ENCODE measurements at places on chromosomes 16 and 17. TPM values are rescaled to one million over a fixed set of nuclear protein-coding genes. Genes with fewer than 3 reads are reported as not detected.
A peak's percentile ranks its signal among the peaks of the same experiment; 100 is the strongest.

Gene KRTAP9-8
- total RNA-seq = not detected

GRCh38 chr17:42180922-42181850, at the start of gene KCNH4:
Gene KCNH4 (minus strand): TSS chr17:42181142. CDS start chr17:42180945, 197 bp downstream.
- peaks cover 19% of the 10 kb centered on the region for H3K4me1 ChIP-seq
- DNase-seq = no peak
- no peak within 1 kb of the TSS for H3K4me3 ChIP-seq
- H3K27me3 ChIP-seq = peaks cover 22% of the 10 kb centered on the region
- no peak within 1 kb of the TSS for H3K27ac ChIP-seq
- no peaks in the 10 kb centered on the region for H3K36me3 ChIP-seq

GRCh38 chr17:27624539-27624938, 6.4 kb upstream of the LGALS9 start:
- no peaks in the 10 kb centered on the region for H3K27me3 ChIP-seq
- no peaks in the 10 kb centered on the region for H3K4me1 ChIP-seq
- no peaks in the 10 kb centered on the region for H3K36me3 ChIP-seq
- H3K27ac ChIP-seq = no peak overlapping the region
- DNase-seq = no peak

Gene MYH1
- not detected for total RNA-seq

- H3K4me3 ChIP-seq = no peak overlapping the region
- H3K36me3 ChIP-seq = peaks cover 9% of the 10 kb centered on the region
- H3K27ac ChIP-seq = no peak overlapping the region
- no peaks in the 10 kb centered on the region for H3K27me3 ChIP-seq
- no peaks in the 10 kb centered on the region for H3K4me1 ChIP-seq
Measured at GRCh38 chr17:67105213-67105612, 60.9 kb downstream of the CACNG1 start.

Gene SMYD4
- total RNA-seq = 23.3 TPM

GRCh38 chr17:63950940-63951907, 19.1 kb upstream of the CD79B start:
- H3K4me3 ChIP-seq = no peak overlapping the region
- H3K27ac ChIP-seq = no peak overlapping the region
- no peaks in the 10 kb centered on the region for H3K27me3 ChIP-seq
- no peaks in the 10 kb centered on the region for H3K4me1 ChIP-seq
- DNase-seq = peak; percentile 50

- H3K27ac ChIP-seq = no peak overlapping the region
- H3K4me1 ChIP-seq = no peaks in the 10 kb centered on the region
- no peaks in the 10 kb centered on the region for H3K27me3 ChIP-seq
- no peak for DNase-seq
Measured at GRCh38 chr17:64413513-64413912, 22.9 kb upstream of the PECAM1 start.

GRCh38 chr17:8687737-8688466, 56.7 kb downstream of the CCDC42 start:
- no peaks in the 10 kb centered on the region for H3K4me1 ChIP-seq
- no peak for DNase-seq
- no peak overlapping the region for H3K27ac ChIP-seq

DNA sequence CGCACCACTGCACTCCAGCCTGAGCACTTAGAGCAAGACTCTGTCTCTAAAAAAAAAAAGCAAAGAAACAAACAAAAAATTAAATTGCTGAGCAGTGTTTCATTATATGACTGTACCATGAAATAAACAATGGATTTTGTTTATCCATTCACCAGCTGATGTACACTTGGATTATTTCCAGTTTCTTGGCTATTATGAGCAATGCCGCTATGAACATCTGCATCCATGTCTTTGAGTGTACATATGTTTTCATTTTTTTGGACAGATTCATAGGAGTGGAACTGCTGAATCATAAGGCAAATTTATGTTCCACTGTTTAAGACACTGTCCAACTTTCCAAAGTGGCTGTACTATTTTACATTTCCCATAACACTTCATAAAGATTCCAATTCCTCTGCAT, 8.0 kb downstream of the RNF157 start:
- no peaks in the 10 kb centered on the region for H3K36me3 ChIP-seq
- H3K27me3 ChIP-seq = no peaks in the 10 kb centered on the region
- no peaks in the 10 kb centered on the region for H3K4me1 ChIP-seq
- no peak for DNase-seq

GRCh38 chr17:45677770-45678169, 106.3 kb upstream of the CRHR1 start:
- H3K36me3 ChIP-seq = no peaks in the 10 kb centered on the region
- DNase-seq = no peak

GRCh38 chr17:3812771-3813170, 11.8 kb upstream of the ITGAE start:
- no peaks in the 10 kb centered on the region for H3K27me3 ChIP-seq
- H3K4me3 ChIP-seq = no peak overlapping the region
- H3K27ac ChIP-seq = no peak overlapping the region
- H3K4me1 ChIP-seq = peaks cover 8% of the 10 kb centered on the region
- DNase-seq = no peak

Gene CDH8
- not detected for total RNA-seq

- H3K27me3 ChIP-seq = no peaks in the 10 kb centered on the region
- peaks cover 6% of the 10 kb centered on the region for H3K4me1 ChIP-seq
- no peak overlapping the region for H3K4me3 ChIP-seq
- no peak overlapping the region for H3K27ac ChIP-seq
- no peaks in the 10 kb centered on the region for H3K36me3 ChIP-seq
- DNase-seq = no peak
Measured at GRCh38 chr16:54414671-54415070, 128.1 kb upstream of the IRX3 start.

GRCh38 chr16:31439519-31439918, 3.1 kb downstream of the ZNF843 start:
- no peaks in the 10 kb centered on the region for H3K4me1 ChIP-seq
- H3K27me3 ChIP-seq = no peaks in the 10 kb centered on the region
- H3K36me3 ChIP-seq = no peaks in the 10 kb centered on the region

Gene KRT33B
- total RNA-seq = not detected

- 0 out of 2 replicates have a peak, but pooled peaks cover 6% of the 10 kb centered on the region for H3K36me3 ChIP-seq
- H3K27ac ChIP-seq = no peak overlapping the region
- no peak for DNase-seq
- no peaks in the 10 kb centered on the region for H3K27me3 ChIP-seq
Measured at GRCh38 chr17:17576772-17577234, 14.7 kb downstream of the PEMT start.

Gene SPATA32
- 0.48 TPM for total RNA-seq

GRCh38 chr16:79677799-79678530, 77.4 kb upstream of the MAF start:
- no peak overlapping the region for H3K27ac ChIP-seq
- H3K4me1 ChIP-seq = no peaks in the 10 kb centered on the region
- peaks cover 10% of the 10 kb centered on the region for H3K27me3 ChIP-seq
- H3K4me3 ChIP-seq = no peak overlapping the region

DNA sequence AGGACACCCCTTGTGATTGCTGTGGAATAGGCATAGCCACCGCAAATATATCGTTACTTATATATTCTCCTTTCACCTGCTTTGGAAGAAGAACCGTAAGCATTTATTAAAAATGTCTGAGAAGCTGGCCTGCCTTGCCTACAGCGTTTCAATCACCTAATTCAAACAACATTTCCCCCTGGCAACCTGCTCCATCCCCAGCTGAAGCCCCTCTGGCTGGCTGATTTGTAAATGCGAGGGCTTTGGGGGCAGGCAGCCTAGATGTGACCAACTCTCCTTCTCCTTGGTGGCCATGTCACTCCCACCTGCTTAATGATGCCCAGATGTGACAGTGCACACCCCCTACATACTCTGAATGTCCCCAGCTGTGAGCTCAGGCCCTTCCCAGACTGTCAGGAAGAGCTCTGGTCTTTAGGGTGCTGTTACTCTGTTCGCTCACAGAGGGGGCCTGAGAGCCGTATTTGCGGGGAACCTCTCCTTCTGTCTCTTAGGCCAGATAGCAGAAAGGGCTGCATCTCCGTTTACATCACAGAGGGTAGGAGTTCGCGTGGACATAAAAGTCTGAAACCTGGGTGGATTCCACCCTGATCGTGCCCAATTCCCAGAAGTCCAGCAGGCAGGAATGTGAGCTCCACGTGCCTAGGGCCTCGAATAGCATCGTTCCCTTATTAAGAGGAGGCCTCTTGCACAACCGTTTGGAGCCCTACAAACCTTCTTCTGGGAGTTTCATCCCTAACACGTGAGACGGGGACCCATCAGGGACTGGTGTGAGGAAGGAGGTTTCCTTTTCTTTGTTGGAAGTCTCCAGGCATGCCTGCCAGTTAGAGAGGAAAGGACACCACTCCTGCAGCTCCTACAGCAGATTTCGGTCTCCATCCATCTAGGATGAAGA, 2.4 kb upstream of the SDK2 start:
- no peak for DNase-seq
- no peak overlapping the region for H3K4me3 ChIP-seq
- H3K27ac ChIP-seq = no peak overlapping the region

Gene GNG13
- total RNA-seq = not detected

Gene ASGR1
- total RNA-seq = 3.5 TPM

Gene LPO
- total RNA-seq = not detected

GRCh38 chr17:40356990-40357881, 7.3 kb downstream of the GJD3 start:
- DNase-seq = no peak
- no peak overlapping the region for H3K4me3 ChIP-seq
- no peaks in the 10 kb centered on the region for H3K27me3 ChIP-seq
- no peak overlapping the region for H3K27ac ChIP-seq
- peaks cover 22% of the 10 kb centered on the region for H3K4me1 ChIP-seq

DNA sequence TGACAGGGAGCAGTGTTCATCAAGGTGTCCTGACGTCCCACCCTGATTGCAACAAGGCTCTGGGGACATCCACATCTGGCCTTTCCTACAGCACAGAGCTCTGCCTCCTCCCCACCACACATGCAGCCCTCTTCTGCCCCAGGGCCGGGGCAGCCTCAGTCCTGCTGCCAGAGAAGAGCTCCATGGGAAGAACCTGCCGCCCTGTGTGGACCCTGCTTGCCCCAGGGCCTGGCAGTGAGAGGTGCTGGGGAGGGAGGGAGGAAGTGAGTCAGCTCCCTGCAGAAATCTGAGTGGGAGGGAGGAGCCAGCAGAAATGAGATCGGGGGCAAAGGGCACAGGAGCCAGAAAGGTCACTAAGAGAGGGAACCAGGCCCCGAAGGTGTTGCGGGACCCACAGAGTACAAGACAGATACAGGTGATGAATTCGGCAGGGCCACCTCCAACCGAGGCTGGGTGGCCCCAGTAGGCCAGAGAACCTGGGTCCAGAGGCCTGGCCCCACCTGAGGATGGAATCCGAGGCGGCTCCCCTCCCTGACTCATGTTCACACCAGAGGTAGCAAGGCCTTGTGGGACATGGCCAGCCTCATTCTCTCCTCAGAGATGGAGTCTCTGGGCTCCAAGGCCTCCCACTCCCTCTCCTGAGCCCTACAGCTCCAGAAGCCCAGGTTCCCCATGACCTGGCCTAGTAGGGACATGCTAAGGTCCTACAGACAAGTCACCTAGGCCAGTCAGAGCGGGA, 24.8 kb downstream of the MYO18A start:
- DNase-seq = peak; percentile 90
- H3K27ac ChIP-seq = peak overlapping the region; percentile 91
- H3K36me3 ChIP-seq = 0 out of 2 replicates have a peak, but pooled peaks cover 6% of the 10 kb centered on the region
- peaks cover 100% of the 10 kb centered on the region for H3K4me1 ChIP-seq
- no peaks in the 10 kb centered on the region for H3K27me3 ChIP-seq

GRCh38 chr17:21511363-21512195, 135.4 kb downstream of the KCNJ12 start:
- 0 out of 2 replicates have a peak, but pooled peaks cover 3% of the 10 kb centered on the region for H3K4me1 ChIP-seq
- H3K36me3 ChIP-seq = no peaks in the 10 kb centered on the region
- peak; percentile 38 for DNase-seq
- H3K4me3 ChIP-seq = no peak overlapping the region
- peaks cover 25% of the 10 kb centered on the region for H3K27me3 ChIP-seq
- no peak overlapping the region for H3K27ac ChIP-seq
